ENCODE measurements at places on chromosomes 13 and 19.

- DNase-seq, result peak; percentile 53
Observed at GRCh38 chr13:99281811-99282263, 23.7 kb upstream of the GPR18 start.

DNA sequence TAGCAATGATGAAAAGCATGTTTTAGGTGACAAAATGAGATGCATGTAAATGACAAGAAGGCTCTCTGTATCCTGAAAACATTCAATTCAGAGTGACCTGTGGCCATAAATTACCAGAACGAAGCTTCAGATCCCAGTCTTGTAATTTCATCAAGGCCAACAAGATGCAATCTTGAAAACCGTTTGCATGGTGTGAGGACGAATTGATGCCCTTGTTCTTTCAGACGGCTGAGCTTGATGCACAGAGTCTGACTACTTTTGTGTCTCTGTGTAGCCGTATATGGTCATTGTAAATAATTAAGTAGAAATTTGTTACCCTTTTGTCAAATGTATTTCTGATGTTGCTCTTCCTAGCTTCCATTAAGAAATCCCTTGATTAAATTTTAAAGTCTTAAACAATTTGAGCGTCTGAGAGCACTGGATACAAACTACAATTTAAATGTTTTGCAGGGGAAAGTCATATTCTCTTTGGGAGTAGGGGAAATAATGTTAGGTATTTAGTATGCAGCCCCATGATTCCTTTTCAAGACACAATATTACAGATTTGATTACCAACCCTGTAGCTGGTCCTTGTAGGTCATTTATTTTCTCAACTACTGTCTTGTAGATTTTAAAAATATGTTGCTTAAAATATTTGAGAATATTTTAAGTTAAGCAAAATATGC lies 125.8 kb upstream of the PCDH9 start:
- DNase-seq, result no peak

GRCh38 chr13:103188713-103189326 lies 122.6 kb upstream of the SLC10A2 start:
- DNase-seq, result peak; percentile 8

- no peak for DNase-seq
Observed at GRCh38 chr19:2255112-2255845, 938 bp downstream of the JSRP1 start.

DNA sequence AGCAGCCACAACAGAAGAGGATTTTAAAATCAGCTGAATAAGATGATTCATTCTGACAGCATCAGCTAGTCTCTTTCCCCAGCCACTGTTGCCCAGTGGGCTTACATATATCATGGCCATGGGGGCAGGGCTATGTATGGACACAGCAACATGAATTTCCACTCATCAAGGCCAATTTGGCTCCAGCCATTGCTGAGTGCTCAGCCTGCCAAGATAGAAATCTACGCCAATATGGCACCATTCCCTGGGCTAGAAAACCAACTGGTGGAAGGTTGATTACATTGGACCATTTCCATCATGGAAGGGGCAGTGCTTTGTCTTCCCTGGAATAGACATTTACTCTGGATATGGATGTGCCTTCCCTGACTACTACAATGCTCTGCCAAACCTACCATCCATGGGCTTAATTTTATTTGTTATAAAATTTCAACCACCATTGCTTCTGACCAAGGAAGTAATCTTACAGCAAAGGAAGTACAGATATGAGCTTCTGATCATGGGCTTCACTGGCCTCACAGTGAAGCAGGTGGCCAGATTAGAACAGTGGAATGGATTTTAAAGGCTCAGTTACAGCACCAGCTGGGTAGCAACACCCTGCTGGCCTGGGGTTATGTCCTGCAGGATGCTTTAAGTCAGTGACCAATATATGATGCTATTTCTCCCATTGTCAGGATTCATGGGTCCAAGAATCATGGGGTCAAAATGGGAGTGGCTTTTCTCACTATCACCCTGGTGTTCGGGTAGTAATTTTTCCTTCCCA lies 9.8 kb upstream of the ALOX5AP start:
- no peak for DNase-seq

DNA sequence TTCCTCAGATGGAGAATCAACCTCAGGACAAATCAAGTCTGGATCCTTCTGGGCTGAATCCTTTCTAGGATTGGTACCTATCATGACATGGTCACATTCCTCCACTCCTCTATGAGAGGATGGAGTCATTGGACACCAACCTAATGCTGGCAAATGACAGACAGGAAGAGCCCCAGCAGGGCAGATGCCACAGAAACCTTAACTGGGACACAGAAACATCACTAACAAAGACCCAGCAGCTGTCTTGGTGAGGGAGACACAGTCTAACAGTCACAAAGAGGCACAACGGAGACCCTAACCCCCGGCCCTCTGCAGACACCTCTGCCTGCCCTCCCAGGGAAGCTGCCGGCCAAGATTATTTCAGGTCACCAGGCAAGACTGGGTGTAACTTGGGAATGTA lies 2.1 kb downstream of the ANKRD27 start:
- no peak for DNase-seq

DNA sequence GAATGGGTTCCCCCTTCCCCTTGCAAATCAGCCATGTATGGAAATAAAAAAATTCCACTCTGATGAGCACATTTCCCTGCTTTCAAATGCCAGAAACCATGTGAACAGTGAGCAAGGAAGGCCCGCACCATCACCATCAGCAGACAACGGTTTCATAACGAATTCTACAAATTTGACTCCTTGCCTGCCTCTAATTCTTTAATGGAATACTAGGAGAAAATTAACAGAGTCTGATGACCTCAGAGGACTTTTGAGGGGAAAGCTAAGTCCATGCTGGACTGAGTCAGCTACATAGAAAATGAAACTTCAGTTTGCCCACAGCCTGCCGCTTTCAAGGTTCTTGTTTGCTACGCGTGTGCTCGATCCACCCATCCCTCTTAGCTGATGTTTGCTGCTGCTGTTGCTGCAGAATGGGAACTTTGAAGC lies 46.7 kb upstream of the KL start:
- DNase-seq, result peak; percentile 20

DNA sequence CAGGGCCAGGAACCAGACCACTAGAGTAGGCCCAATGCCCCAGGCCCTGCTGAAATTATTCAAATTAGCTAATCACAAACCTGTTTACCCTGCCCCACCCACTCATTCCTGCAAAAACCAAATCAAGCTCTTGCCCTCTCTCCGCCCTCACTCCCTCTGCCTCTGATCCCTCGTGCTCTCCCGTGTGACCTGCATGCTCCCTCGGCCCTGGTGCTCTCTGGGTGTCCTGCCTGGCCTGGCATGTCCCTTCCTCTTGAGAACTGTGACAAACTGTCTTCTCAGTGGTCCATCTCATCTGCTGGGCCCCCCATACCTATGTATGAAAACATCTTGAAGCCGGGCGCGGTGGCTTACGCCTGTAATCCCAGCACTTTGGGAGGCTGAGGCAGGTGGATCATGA lies 12.2 kb upstream of the TTYH1 start:
- no peak for DNase-seq

- DNase-seq, result no peak
Observed at GRCh38 chr13:40137400-40137799, 481.9 kb downstream of the COG6 start.

GRCh38 chr19:54100561-54100960 lies at the start of gene OSCAR:
OSCAR (minus strand) TSS chr19:54100803; CDS start chr19:54100792, 11 bp downstream.
- no peak for DNase-seq

- DNase-seq, result no peak
Observed at GRCh38 chr13:33487575-33488243, 202.2 kb upstream of the STARD13 start.

- no peak for DNase-seq
Observed at GRCh38 chr13:99299920-99300341, 7.3 kb downstream of the GPR183 start.

DNA sequence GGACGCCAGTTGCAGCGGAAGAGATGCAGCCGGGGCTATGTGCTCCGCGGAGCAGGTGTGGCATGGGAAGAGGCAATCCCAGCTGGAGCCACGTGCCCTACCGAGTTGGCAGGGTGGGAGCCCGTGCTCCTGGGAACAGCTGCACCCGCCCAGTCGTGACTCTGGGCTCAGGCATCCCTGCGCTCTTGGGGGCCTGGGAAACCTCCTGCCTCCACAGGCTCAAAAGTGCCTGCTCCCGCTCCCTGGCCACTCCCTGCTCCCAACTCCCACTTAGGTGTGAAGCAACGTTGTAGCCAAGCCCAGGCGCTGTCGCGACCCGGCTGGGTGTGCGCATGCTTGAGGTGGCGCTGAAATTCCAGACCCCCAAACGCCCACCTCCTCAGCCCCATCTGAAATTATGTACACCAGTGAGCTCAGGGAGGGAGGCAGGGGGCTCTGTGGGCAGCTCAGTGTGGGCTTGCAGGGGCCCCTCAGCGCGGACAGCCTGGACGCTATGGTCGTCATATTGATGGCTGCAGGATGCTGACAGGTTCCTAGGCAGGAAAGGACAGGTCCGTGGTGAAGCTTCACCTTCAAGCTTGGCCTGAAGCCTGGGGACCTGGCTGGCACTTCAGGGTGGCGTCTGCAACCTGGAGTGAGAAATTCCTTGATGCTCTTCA lies 429.9 kb downstream of the SLITRK1 start:
- no peak for DNase-seq

GRCh38 chr13:96963786-96964475 lies 30.3 kb downstream of the OXGR1 start:
- DNase-seq, result no peak

DNA sequence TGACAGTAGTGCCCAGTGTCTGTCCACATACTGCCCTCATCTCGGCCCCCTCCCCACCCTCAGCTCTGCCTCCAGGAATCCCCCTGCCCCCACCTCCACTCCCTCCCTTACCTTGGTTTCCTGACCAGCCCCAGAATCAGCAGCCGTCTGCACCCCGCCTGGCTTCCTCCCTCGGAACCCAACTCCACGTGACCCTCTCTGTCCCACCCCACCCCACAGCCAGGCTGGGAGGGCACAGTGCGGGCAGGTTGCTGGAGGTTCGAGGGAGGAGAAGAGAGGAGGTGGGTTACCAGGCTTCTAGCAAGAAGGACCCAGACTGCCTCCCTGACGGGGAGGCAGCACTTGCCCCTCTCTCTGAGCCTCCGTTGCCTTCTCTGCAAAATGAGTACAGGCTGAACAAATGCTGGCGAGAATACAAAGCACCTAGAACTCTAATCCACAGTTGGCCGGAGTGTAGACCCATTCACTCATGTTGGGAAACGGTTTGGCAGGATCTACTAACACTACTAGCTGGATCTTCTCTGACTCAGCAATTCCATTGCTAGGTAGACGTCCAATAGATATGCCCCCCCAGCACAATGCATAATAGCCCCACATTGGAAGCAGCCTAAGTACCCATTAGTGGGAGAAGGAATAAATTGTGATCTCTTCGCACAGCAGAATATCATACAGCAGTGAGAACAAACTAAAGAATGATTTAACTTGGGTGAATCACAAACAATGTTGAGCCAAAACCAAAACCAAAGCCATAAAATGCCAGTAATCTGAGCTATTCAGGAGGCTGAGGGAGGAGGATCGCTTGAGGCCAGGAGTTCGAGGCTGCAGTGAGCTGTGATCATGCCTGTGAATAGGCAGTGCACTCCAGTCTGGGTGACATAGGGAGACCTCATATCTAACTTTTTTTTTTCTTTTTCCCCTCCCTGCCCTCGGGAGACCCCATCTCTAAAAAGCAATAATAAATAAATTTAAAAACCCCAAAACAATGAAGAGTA lies at the start of gene RASAL3:
TSS of gene RASAL3 (minus strand) at position 151 of the 992 bp plus-strand sequence. CDS start 186 bp downstream, outside the sequence.
- DNase-seq, result peak; percentile 77

DNA sequence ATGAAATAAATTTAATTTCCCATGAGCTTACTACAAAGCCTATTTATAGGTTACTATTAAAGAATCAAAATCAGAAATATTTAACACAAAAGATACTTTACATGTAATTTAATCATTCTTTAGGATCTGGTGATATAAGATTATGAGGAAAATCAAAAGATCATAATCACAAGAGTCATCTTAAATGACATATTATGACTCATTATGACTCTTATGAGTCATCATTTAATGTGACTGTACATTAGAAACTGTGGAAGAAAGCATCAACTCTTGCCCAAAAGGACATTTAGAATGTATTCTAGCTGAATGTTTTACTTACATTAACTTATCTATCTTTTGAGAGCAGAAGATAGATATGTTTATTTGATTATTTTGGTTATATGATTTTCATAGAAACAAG lies 458.6 kb downstream of the DCT start:
- peak; percentile 1 for DNase-seq

DNA sequence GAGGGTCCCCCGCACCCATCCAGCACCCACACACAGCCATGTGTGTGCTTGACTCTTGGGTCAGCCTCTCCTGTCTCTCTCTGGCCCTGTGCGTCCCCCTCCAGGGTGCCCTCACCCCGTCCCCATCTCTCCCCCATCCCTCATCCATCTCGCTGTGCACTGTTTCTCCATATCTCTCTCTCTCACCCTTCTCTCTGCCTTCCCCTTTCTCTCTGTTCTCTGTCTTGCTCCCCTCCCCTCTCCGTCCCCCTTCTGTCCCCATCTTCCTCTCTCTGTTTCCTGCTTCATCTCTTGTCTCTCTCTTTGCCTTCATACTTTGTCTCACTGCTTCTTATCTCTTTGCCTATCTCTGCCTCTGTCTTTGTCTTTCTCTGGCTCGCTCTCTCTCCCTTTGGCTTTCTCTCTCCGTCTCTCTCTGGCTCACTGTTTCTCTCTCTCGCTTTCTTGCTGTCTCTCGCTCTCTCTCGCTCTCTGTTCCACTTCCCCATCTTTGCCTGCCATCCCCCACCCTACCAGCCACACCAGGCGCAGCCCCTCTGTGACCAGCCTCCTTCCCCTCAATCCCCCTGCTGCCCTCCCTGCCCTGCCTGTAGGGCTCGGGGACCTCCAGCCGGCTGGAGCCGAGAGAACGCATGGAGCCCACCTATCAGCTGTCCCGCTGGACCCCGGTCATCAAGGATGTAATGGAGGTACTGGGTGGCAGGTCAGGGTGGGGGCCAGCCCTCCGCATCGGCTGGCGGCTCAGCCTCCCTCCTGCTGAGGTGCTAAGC lies 8.9 kb downstream of the STXBP2 start:
- no peak for DNase-seq

- DNase-seq, result no peak
Observed at GRCh38 chr13:52921194-52921593, 72.8 kb upstream of the PCDH8 start.

DNA sequence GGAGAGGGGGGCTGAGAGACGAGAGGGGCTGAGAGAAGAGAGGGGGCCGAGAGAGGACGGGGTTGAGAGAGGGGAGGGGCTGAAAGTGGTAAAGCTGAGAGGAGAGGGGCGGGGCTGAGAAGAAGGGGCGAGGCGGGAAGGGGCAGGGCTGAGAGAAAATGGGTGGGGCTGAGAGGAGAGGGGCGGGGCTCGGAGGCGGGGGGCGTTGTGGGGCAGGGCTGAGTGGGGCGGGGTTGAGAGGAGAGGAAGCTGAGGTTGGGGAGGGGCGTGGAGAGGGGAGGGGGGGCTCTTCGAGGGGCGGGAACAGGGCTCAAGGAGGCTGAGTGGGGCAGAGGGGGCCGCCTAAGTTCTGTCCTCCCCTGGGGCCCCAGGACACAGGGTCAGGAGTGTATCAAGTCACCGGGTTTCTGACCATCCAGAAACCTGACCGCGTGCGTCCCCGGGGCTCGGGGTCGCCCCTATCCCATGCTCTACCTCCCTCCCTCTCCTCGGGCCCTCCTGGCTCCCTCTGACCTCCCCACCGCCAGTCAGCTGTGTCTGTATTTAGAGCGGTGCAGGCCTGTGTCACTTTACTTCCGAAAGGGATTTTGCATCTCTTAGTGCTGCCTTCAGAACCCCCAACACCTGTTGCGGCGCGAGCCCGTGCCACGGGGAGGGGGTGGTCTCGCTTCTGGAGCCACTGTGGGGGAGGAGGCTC lies 38.6 kb upstream of the SEMA6B start:
- DNase-seq, result peak; percentile 49

GRCh38 chr13:44151474-44151873 lies 222.2 kb upstream of the SERP2 start:
- DNase-seq, result no peak
